ENCODE measurements at places on chromosomes 13 and 19. TPM values are rescaled to one million over a fixed set of nuclear protein-coding genes. Genes with fewer than 3 reads are reported as not detected.

Gene GAS6
- 89.2 TPM for total RNA-seq

Gene PSG3
- total RNA-seq: not detected

Gene PODNL1
- 5.7 TPM for total RNA-seq

Gene KLHL1
- total RNA-seq: not detected

Gene CEBPA
- 8.1 TPM for total RNA-seq

Gene SMIM44
- total RNA-seq: not detected

Gene PRSS57
- not detected for total RNA-seq

Gene LRRC4B
- not detected for total RNA-seq

Gene ZNF708
- 5.6 TPM for total RNA-seq

Gene PGLYRP1
- total RNA-seq: not detected

Gene DIRAS1
- total RNA-seq: 2.0 TPM

Gene GRIN2D
- 2.1 TPM for total RNA-seq

Gene ETV2
- total RNA-seq: 1.2 TPM

Gene TNFSF9
- total RNA-seq: 0.20 TPM

Gene UBL3
- 17.1 TPM for total RNA-seq

Gene SLC10A2
- not detected for total RNA-seq

Gene KLF5
- 1.2 TPM for total RNA-seq

Gene PLK5
- not detected for total RNA-seq

Gene NLRP7
- total RNA-seq: not detected

Gene NKPD1
- not detected for total RNA-seq

Gene CDC16
- 33.8 TPM for total RNA-seq

Gene ZNF625
- total RNA-seq: 4.2 TPM

Gene PEAK3
- total RNA-seq: not detected

Gene PRR36
- total RNA-seq: not detected

Gene CERS1
- 0.56 TPM for total RNA-seq

Gene LGALS14
- not detected for total RNA-seq

Gene PSG7
- total RNA-seq: not detected

Gene TRIP10
- 53.5 TPM for total RNA-seq

Gene CGB5
- not detected for total RNA-seq

Gene PRR20B
- not detected for total RNA-seq

Gene NOP53
- 309 TPM for total RNA-seq

Gene ADGRE3
- not detected for total RNA-seq

Gene LPAR6
- total RNA-seq: 10.0 TPM

Gene ZNF534
- 0.06 TPM for total RNA-seq

Gene RUVBL2
- 90.5 TPM for total RNA-seq

Gene KLC3
- not detected for total RNA-seq

Gene PPP6R1
- 36.8 TPM for total RNA-seq

Gene PLPP2
- total RNA-seq: 8.0 TPM

Gene ACP5
- total RNA-seq: not detected

Gene CLEC4M
- total RNA-seq: not detected

Gene SIGLEC14
- not detected for total RNA-seq

All from cardiac ventricle fibroblast (primary cell).